Inflammatory macrophage treated with lipopolysaccharide for 4 hours (primary cell): ENCODE measurements at places on chromosomes 5 and 9.
A peak's percentile ranks its signal among the peaks of the same experiment; 100 is the strongest.

DNA sequence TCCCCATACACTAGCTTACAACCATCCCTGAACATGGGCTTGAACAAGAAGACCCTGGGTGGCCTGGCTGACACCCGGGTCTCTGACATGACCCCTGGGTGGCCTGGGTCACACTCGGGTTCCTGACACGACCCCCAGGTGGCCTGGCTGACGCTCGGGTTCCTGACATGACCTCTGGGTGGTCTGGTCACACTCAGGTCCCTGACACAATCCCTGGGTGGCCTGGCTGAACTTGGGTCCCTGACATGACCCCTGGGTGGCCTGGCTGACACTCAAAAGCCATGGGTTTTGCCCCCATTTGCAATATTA lies 38.0 kb downstream of the PRRT1B start:
- no peak for DNase-seq

DNA sequence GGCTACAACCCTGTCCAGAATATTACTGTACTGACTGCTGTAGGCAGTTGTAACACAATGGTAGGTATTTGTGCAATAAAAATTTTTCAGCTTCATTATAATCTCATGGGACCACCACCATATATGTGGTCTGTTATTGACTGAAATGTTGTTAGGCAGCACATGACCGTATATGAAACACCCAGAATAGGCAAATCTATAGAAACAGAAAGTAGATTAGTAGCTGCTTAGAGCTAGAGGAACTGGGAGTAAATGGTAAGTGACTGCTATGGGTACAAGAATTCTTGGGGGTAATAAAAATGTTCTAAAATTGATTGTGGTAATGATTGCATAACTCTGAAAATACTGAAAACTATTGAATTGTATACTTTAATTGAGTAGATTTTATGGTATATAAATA lies 185.7 kb downstream of the ESM1 start:
- peak; percentile 52 for DNase-seq

DNA sequence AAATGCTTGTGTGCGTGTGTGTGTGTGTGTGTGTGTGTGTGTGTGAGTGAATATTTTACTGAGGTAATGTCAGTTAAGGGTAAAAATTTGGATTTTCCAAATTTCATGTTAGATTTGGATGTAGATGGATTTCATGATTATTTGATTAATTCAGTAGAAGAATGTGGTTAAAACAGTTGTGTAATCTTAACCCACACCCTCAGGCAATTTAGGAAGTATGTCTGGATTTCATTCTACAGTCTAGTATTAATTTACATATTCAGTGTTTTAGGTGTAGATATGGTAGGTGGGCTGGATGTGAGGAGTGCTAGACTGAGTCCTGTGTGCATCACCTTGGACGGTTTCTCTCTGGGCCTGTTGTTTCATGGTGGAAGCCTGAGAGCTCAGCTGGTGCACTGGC lies 99.1 kb upstream of the CKMT2 start:
- no peak for DNase-seq

GRCh38 chr5:76927961-76928360 lies 24.9 kb upstream of the CRHBP start:
- no peak for DNase-seq

GRCh38 chr5:95899829-95900228 lies 61.8 kb downstream of the ELL2 start:
- DNase-seq = no peak

DNA sequence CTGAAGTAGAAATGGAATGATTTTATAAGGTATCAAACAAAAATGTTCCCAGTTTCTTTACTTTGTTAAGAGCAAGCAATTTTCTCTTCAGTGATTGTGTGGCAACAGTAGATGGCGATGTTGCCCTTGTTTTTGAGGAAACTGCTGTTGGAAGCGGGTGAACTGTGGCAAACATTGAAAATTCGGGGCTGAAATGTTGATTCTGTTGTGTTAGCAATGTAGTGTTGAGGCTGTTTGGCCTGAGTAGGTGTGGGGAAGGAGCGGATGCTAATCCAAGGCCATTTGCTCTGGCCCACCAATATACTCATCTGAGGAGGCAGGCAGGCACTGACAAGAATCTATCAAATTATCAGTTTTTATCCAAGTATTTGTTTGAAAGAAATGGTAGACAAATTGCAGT lies 129.8 kb downstream of the SLC12A2 start:
- peak; percentile 47 for DNase-seq

GRCh38 chr5:18920966-18921365 lies 1067.0 kb downstream of the CDH18 start:
- DNase-seq = no peak
